RPMI8226 (cell line): ENCODE measurements at places on chromosomes 13 and 19.

DNA sequence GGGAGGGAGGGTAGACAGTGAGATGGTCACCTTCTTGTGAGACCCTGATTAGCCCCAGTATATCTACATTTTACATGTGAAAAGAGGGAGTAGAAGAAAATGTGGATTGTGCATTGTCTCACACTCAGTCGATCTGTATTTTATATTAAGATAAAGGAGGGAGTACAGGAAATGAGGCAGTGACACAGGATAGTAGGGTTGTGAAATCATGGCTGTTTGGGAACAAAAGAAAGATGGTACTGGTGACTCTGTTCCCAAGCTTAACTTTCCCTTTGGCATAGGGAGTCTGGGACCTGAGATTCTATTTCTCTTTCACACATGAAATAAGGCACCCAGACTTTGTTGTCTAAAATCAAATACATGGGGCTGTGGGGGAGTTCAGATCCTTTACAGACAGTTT is 194.7 kb downstream of the ABCC4 start:
- no peak for DNase-seq

- DNase-seq: no peak
Observed at GRCh38 chr19:28960986-28961705, 251.8 kb downstream of the UQCRFS1 start.

DNA sequence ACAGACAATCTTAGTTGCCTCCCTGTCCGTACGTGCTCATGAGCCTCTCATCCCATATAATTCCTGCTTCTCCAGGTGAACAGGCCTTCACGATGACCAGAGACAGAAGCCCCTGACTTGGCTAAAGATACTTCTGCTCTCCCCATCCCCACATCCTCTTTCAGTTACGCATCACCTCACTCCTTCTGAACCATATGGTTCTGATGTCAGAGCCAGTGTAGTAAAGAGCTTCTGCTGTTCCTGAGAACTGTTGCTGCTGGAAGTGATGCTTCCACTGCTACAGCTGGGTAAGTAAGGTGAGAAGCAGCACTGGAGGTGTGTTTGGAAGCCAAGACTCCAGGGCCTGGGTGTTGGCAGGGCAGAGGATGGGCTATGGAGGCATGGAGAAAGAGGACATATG is 12.9 kb downstream of the SIGLECL1 start:
- no peak for DNase-seq

DNA sequence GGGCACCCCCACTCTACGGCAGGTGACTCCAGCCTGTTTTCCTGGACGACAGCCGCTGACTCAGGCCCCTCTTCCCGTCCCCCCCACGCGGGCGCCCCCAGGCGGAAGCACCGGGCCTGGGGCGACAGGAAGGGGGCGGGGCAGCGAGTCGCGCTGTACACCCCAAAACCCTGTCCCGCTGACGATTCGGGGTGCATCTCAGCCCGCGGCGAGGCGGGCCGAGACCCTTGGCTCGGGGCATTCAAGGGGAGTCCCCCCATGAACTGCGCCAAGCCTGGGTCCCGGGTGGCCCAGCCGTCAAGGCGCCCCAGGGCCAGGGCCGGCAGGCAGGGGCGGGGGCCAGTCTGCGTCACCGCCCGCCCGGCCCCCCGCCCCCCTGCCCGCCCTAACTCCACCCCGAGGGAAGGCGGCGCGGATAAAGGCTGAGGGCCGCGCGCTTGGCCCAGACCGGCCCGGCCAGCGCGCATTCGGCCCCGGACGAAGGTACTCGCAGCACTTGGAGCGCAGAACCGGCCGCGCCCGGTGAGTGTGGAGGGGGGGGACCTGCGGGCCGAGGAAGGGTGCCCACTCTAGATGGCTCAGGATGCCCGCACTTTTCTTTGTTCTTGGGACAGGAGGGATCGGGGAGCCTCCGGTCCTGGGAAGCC is at the start of gene MIDN:
Gene MIDN (plus strand): TSS at position 445 of the 647 bp plus-strand sequence. CDS start 1,714 bp downstream, outside the sequence.
- DNase-seq: peak; percentile 84

DNA sequence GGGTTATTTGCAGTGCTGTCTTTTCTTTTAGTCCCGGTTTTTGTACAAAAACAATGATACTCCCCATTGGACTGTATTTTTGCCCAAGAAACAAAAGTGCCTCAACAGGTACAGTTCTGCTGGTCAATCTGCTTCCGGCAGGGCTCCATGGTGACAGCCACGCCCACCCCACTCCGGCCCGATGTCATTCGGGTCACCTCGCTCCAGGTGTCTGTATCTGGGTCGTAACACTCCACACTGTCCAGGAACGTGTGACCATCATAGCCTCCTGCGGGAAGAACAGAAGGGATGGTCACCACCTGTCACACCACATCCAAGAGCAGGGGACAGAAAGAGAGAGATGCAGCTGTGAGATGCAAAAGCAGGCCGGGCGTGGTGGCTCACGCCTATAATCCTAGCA is 16.6 kb downstream of the KEAP1 start:
- DNase-seq: no peak

GRCh38 chr19:48595833-48596232 is 10.7 kb upstream of the SPACA4 start:
- no peak for DNase-seq

- DNase-seq: no peak
Observed at GRCh38 chr19:7287722-7288121, 6.5 kb downstream of the INSR start.

- DNase-seq: no peak
Observed at GRCh38 chr19:16233081-16233776, 35.5 kb downstream of the AP1M1 start.

GRCh38 chr13:26186118-26186870 is 35.8 kb downstream of the RNF6 start:
- DNase-seq: peak; percentile 93

DNA sequence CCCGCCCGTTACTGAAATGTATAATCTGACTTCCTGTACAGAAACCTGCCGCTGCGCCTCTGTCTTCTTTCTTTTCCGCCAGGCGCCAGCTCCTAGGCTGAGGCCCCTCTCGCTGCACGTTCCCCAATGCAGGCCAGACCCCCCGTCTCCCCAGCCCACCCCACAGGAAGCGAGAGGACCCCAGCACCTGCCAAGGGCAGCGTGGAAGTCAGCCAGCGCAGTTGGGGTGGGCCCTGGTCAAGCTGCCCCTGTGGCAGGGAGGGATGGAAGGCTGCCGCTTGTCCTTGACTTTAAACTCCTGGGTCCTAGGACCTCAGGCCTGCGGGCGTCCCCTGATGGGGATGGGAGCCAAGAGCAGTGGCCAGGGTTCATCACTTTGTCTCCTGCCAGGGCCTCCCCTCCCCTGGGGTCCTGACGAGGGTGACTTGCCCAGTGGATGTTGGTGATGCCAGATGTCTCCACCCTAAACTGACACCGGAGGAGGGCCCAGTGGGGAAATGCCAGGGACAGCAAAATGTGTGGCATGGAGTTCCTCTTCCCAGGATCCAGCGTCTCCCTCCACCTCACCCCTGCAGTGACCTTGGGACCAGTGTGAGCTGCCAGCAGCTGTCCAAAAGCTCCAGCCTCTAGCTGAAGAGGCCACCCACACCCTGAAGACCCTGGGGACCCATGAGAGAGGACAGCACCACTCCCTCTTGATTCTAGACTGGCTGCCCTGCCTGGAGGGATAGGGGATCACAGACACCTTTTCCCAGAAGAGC is 8.5 kb upstream of the MARCHF2 start:
- no peak for DNase-seq

DNA sequence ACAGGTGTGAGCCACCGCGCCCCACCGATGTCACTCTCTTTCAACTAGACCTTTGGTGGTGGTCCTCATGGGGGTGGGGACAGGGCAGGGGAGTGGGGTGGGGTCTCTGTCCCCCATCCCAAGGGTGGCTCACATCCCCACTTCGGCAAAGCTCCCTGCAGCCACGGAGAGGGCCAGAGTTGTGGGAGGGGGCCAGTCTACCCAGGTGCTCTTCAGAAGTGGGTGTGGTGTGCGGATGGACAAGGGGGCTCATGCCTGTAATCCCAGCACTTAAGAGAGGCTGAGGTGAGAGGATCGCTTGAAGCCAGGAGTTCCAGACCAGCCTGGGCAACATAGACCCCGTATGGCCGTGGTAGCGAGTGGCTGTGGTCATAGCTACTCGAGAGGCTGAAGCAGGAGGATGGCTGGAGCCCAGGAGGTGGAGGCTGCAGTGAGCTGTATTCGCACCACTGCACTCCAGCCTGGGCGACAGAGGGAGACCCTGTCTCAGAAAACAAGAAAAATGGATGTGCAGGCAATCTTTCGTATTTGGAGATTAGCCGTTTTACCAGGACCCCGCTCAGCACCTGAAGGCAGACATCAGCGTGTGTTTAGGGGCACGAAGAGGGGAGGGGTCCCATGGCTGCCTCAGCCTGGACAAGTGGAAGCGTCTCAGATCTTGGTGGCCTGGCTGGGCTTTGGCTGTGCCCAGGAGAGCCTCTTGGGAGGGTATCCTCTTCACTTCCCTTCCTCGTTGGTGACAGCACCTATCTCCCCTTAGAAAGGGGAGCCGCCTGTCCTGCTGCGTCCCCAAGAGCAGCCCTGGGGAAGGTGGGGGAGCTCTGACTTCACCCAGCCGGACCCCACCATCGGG is 846 bp downstream of the TGFBR3L start:
- DNase-seq: no peak

- DNase-seq: no peak
Observed at GRCh38 chr13:39448834-39449233, 154.2 kb downstream of the LHFPL6 start.

DNA sequence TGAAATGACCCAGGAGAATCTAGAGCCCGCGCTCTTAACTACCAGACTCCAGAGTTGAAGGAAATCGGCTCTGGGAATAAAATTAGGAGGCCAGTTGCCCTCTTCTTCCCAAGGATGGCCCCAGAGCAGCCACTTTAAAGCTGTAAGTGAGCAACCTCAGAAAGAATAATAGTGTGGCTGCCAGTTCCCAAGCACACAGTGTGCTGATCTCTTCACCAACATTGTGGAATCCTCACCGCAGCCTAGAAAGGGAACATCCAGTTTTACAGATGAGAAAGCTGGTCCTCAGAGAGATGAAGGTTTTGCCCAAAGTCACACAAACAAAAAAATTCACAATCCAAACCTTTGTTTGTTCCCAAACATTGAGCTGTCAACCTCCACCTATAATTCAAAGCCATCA is 39.6 kb downstream of the HSPH1 start:
- no peak for DNase-seq

GRCh38 chr13:24281188-24282008 is 28.0 kb upstream of the C1QTNF9 start:
- DNase-seq: no peak

GRCh38 chr13:40290758-40291157 is 375.7 kb downstream of the FOXO1 start:
- DNase-seq: no peak

GRCh38 chr19:4220188-4220587 is 9.1 kb upstream of the EBI3 start:
- DNase-seq: no peak

GRCh38 chr13:37618554-37618953 is 20.0 kb upstream of the POSTN start:
- no peak for DNase-seq

- DNase-seq: no peak
Observed at GRCh38 chr13:27834095-27834494, 41.8 kb downstream of the GSX1 start.

DNA sequence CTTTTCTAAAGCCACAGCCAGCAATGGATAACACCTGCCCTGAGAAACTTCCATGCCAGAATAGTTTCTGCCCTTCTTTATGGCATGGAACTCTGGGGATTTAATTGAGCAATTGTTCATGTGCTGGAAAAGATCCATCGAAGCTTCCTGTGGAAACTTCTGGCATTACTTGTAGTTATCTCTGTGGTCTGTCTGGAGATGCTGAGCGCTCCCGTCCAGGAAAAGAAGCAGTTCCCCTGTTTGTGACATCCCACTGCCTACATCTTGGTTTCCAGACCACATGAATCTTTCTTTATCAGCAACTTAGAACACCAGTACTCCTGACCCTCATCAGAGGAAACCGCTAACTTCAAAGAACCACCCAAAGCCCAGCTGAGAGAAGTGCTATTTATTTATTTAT is 24.6 kb downstream of the FLT1 start:
- DNase-seq: no peak

- DNase-seq: no peak
Observed at GRCh38 chr13:76027131-76027530, 391.0 kb downstream of the LMO7 start.

- peak; percentile 32 for DNase-seq
Observed at GRCh38 chr13:34943436-34944273, 1.6 kb downstream of the NBEA start.

- DNase-seq: peak; percentile 82
Observed at GRCh38 chr19:6459262-6460098, at the start of gene SLC25A23. Gene SLC25A23, minus strand, starts transcription at chr19:6459792. Its CDS starts 164 bp downstream, at chr19:6459628.

DNA sequence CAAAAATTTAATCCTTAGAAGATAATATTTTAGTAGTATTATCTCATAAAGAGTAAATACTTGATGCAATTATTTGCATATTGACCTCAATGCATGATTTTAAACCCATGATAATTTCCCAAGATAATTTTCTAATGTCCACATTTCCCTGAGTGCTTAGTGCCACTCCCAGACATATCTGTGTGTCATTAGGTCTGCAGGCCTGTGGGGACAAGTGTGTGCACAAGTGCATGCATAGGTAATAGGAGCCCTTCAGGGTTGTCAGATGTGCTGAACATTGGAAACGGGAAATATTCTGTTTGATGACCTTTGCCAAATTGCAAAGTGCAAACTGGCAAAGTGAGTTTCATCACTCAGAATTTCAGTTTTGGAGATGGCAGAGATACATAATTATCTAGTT is 369.9 kb downstream of the KLF5 start:
- DNase-seq: no peak

- DNase-seq: no peak
Observed at GRCh38 chr13:80083081-80083852, 257.7 kb downstream of the SPRY2 start.

GRCh38 chr19:46503848-46504453 is 8.3 kb upstream of the PNMA8B start:
- DNase-seq: no peak

DNA sequence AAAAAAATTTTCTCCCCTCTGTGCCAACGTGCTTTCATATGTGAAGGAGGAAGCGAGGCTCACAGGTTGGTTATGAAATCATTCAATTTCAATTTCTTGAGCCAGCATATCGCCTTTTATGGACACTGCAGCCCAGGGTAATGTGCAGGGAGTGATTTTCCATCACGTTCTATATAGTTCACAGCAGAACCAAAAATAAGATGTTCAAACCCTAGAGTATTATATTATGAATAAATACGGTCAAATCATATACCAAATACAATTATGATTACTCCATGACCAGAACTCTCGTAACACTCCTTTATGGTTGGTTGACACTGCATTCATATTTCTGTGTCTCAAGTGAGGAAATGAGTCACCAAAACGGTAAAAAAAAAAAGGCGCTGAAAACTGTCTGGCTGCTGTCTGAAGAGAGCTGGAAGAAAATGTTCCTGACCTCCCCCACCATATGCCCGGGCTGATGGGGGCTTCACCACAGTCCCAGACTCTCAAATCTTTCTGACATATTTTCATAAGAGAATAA is 75.8 kb upstream of the UBAC2 start:
- no peak for DNase-seq
